ENCODE measurements at places on chromosomes 11 and 22.
A peak's percentile ranks its signal among the peaks of the same experiment; 100 is the strongest.

DNA sequence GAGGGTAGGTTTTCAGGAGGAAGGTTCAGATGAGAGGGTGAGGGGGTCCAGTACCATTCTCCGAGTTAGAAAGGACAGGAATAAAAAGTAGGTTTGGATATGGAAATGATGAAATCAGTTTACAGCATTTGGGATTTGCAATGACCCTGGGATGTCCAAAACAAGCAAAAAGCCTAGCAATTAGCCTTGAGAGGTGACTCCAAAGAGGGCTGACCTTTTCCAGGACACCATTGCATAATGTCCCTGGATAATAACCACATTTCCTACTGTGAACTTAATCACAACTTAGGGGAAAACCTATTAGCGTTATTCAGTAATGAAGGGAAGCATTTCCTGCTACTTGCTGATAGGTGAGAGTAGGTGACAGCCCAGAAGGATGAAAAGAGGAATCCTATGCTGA, 101.4 kb upstream of the ARHGAP42 start:
- no peak for DNase-seq

DNA sequence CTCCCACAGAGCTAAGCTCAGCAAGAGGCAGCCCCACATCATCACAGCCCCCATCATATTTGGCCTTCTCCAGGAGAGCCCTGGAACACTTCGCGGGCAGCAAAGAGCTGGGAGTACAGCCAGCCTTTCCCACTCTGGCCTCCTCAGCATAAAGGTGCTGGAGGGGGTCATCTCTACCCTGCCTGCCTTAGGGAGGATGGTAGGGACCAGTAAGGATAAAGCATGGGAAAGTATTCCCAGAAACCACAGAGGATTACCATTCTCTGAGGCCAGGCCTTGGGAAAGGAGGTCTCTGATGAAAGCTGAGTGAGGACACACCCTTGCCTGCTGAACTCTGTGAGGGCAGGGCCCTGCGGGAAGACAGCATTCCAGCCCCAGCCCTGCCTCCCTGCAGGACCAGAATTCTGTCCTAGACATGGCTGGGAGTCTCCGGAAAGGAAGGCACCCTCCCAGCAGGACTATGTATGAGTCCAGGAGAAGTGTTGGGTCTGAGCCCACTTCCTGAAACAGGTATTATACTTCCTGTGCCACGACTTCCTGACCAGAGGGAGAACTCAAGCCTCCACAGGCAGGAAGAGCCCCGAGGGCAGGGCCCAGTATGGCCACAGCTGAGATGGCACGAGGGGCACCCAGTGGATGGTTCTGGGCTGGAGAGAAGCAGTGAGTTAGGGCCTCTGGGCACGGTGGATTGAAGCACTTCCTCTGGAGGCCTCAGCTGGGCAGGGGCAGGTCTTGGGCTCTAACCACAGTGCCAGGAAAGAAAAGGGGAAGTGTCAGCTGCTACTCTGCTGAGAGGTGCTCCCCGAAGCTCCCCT, 12.9 kb upstream of the CASTOR1 start:
- DNase-seq: peak; percentile 65

GRCh38 chr22:45331486-45331885, 21.8 kb downstream of the FAM118A start:
- DNase-seq: no peak

DNA sequence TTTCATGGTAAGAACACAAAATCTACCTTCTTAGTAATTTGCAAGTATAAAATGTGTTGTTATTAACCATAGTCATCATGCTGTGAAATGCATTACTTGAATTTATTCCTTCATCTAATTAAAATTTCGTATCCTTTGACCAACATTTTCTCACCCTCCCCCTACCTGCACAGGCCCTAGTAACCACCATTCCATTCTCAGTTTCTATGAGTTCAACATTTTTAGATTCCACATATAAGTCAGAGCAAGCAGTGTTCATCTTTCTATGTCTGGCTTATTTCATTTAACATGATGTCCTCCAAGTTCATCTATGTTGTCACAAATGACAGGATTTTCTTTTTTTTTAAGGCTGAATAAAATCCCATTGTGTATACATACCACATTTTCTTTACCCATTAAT, 43.5 kb upstream of the CCDC179 start:
- DNase-seq: no peak

DNA sequence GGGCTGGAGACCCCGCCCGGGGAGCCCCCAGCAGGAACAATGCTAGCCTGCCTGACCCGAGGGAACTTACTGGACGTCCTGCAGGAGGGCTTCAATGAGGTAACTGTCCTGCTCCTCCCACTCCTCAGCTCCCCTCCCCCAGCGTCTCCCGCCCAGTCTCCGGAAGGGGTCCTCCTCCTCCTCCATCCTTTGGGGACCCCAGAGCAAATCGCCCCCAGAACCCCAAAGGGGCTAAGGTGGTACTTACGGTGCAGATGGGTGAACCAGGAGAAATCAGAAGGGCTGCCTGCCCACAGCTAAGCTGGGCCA, 272 bp downstream of the DIXDC1 start:
- DNase-seq: no peak

DNA sequence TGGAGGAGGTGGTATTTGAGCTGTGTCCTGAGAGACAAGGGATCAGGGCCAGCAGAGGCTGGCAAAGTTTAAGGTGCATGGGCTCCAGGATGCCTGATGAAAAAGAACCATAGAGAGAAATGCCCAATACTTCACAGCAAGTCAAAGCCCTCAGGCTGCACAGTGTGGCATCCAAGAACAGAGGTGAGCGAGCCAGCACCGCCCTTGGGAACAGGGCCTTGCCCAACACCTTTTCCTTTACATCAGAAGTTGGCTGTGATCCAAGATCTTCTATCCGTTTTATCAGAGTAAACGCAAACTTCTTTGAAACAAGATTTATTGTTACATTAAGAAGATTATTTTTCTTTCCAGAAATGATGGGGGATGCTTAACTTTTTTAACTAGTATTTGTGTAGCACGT, 1.4 kb downstream of the B3GNT6 start:
- peak; percentile 72 for DNase-seq

- DNase-seq: no peak
These were observed 80.6 kb downstream of the PPP6R3 start for GRCh38 chr11:68541116-68541515.

DNA sequence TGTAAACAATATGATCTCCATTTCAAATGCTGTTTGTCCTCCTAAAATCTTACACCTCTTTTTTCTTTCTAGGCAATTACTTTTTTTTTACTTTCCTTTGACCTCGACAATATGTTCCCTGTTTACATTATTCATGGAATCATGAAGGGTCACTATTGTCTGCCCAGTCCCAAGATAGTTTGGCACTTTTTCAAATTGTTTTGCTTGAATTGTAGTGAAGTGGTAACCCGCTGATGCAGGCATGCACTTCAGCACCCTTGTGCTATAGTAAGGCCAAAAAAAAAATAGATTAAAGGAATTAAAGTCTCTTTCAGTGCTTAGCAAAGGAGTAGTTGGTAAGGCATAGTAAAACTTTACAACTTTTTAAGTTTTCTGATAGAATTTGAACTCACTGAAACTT, 90.9 kb downstream of the PAX6 start:
- DNase-seq: no peak

- DNase-seq: no peak
These were observed 59.3 kb downstream of the LRRC4C start for GRCh38 chr11:41400124-41400523.
